Parietal lobe (tissue), 2 donors: ENCODE measurements at places on chromosomes 5 and 9. TPM values are rescaled to one million over a fixed set of nuclear protein-coding genes. Genes with fewer than 3 reads are reported as not detected.

Gene ZBTB26
- 15.3 TPM for total RNA-seq

Gene CARTPT
- 0.63 TPM for total RNA-seq

Gene TCF7
- total RNA-seq: 1.6 TPM

Gene ORM2
- not detected for total RNA-seq

Gene WWC1
- total RNA-seq: 77.0 TPM

Gene PCDHB15
- 32.9 TPM for total RNA-seq

Gene RGS14
- 5.0 TPM for total RNA-seq

Gene BHMT2
- not detected for total RNA-seq

Gene PITX1
- total RNA-seq: not detected

Gene CATSPER3
- total RNA-seq: not detected

Gene SLC1A3
- 231 TPM for total RNA-seq
